Stimulated activated CD4-positive, alpha-beta T cell treated with anti-CD3 and anti-CD28 coated beads, Interleukin-1b, Interleukin-23, amount 100 ng/mL, for 48 hours (primary cell): ENCODE measurements at places on chromosomes 1 and 21.

DNA sequence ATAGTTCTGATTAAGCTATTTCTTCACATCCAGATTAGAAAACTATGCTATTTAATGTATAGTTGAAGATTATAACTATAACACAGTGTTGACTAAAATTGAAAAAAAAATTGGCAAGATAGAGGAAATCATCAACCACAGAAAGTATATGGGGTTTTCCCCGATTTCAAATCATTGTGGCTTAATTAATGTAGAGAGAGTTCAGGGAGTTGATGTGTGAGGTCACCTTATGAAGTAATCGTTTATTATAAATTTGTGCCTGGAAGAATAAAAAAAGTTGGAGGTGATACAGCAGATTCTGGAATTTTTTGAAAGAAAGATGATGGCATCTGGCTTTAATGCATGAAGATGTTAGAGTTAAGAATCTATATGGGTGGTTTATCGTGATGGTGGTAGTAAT, 84.3 kb downstream of the PTGS2 start:
- DNase-seq: no peak

DNA sequence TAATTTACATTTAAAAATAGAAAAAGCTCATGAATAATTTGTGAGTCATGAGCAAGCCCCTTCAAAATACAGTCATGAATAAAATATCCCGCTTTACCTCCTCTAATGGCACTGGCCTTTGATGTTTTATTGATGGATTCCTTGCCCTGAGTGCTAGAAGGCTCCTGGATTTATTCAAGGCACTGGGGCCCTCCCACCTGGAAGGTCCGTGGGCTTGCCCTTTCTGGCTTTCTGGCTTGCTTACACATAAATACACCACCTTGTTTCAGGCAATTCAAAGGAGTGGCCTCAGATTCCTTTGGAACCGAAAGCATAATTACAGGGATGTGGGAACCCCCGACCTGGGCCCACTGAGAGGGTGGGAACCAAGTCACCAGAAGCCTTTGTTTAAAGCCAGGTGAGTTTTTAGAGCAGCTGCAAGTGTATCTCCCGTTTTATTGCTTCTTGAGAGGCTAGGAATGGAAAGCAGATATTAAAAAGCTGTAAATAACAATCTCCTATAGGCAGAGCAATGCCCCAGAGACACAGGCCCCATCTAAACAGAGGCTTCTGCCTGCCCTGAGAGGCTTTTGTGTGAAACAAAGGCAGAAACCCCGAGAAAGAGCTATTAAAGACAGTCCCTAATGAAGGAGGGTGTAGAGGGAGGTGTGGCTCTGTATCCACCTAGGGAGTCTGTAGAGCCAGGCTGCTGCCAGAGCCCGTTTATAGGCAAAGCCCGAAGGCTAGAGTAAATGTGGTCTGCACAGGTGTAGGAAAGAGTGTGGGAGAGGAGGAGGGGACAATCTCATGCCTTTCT, 126.4 kb downstream of the FAM78B start:
- DNase-seq: no peak

- DNase-seq: no peak
Observed at GRCh38 chr1:175317779-175318178, 125.2 kb upstream of the KIAA0040 start.

GRCh38 chr21:27700974-27701614, 734.2 kb upstream of the ADAMTS5 start:
- DNase-seq: peak; percentile 57

DNA sequence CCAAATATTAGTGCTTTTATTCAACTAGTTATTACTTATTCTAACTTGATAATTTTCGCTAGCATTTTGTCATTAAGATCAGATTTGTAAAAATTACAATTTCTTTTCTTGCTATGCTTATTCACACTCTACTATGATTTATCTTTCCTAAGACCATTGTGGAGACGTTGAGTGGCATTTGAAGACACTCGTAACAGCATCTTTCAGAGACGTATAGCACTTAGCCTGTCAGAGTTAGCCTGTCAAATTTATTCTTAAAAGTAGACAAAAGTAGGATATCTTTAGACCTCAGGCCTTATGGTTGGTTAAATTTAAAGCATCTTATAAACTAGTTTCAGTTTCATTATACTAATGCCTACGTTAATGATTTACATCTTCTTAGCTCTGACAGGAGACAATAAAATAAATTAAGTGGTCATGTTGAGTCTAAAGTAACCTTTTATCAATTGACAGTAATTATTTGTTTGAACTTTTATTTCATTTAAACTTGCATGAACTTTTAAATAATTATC, 1410.1 kb downstream of the MRPL39 start:
- DNase-seq: no peak

GRCh38 chr1:175129997-175130648, 62.5 kb downstream of the KIAA0040 start:
- no peak for DNase-seq

DNA sequence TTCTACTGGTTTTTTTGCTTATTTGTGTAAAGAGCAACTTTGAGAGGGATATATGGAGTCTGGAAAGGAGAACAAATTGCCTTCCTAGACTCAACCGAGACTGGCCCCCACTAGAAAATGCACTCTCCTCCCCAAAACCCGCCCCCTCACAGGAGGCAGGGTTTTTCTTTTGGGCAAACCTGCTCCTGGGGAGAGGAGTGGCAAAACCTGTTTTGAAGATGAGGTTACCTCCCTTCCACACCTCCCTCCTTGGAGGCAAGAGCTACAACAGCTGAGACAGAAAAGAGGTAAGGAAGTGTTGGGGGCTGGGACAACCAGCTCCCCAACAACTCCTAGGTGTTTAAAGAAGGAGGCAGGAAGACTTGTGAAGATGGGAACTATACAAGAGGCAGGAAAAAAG, at the start of gene BNIPL:
Gene BNIPL (plus strand): TSS at position 231 of the 400 bp plus-strand sequence. CDS start 140 bp downstream, at position 371.
- no peak for DNase-seq

GRCh38 chr1:77300566-77300965, 18.7 kb downstream of the AK5 start:
- DNase-seq: no peak

- DNase-seq: no peak
Observed at GRCh38 chr1:88394958-88395357, 289.1 kb upstream of the PKN2 start.

- no peak for DNase-seq
Observed at GRCh38 chr21:41160036-41160435, 7.9 kb upstream of the BACE2 start.

DNA sequence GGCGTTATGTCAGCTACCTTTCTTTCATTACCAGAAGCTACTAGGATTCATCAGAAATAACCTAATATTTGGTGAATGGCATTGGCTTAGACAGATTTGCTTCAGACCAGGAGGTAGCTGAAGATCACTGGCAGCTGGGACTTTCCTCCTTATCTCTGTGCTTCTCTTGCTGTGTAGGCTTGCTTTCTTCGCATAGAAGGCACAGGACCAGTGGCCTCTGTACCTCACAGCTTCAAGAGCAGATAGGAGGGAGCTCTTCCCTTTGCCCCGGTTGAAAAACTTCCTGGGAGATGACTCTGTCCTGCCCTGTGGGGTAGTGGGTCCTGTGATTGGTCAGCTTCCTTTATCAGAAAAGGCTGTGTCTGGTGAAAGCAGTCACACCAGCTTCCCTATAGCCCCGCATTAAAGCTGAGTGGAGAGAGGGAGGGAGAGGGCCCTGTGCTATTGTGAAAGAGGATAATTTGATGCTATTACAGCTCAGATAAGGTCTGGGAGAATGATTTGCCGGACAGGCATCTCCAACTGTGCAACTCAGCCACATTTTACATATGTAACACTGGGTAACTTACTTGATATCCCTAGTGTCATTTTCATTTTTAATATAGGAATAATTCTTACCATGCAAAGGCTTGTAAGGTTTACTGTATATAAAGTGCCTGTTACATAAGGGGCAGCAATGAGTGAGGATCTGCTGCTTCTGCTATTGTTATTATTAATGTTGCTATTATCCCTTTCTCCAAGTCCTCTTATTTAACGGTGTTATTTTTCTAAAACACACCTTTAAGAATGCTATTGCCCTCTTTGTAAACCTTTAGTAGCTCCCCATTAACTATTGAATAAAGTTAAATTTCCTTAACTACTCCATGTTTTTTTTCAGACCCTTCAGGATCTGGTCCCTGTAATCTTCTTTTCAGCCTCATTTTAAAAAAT, 31.6 kb downstream of the OSBPL9 start:
- no peak for DNase-seq

DNA sequence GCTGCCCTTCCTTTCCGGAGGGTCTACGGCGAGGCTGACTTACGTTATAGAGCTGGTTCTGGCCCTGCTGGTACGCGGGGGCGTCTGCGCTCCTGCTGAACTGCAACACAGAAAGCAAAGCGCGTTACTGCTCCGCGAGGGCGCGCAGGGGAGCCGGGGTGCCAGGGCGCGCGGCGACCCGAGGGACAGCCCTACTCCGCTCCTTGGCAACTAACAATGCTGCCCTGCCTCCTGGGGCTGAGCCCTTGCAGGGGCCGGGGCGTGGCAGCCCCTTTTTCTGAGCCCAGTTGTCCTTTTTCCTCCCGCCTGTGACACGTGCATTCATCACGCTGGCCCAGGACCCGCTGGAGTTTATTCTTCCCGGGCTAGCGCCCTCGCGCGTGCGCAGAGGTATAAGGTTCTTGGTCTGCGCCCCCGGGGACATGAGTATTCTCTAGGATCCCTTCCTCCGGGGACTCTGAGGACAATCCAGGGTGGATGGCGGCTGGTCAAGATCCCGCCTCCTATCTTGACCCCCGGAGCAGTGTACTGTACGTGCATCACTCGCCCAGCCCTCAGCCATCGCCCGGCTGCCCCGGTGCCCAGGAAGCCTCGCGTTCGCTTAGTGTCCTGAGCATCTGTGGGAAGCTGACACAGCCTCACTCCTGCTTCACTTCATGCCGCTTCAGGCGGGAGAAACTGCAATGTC, 78.9 kb downstream of the CD247 start:
- no peak for DNase-seq

- no peak for DNase-seq
Observed at GRCh38 chr1:110556471-110556807, 37.5 kb upstream of the KCNA10 start.

DNA sequence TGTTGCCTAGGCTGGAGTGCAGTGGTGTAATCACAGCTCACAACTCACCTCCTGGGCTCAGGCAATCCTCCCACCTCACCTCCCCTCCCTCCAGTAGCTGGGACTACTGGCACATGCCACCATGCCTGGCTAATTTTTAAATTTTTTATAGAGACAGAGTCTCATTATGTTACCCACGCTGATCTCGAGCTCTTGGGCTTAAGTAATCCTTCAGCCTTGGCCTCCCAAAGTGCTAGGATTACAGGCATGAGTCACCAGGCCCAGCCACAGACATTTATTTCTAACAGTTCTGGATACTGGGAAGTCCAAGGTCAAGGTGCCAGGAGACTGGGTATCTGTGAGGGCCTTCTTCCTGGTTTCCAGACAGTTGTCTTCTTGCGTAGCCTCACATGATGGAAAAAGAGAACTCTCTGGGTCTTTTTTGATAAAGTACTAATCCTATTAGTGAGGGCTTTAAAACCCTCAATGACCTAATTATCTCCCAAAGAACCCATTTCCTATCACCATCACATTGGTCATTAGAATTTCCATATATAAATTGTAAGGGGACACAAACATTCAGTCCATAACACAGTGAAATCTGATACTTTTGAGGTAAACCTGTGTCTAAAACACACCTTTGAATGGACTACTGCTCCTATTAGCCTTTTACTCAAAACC, 67.9 kb downstream of the PHACTR4 start:
- no peak for DNase-seq

GRCh38 chr1:62437273-62437940, 558 bp downstream of the USP1 start:
- no peak for DNase-seq

GRCh38 chr1:54968551-54968950, 11.9 kb upstream of the TMEM61 start:
- no peak for DNase-seq

GRCh38 chr1:29648026-29648425, 411.7 kb downstream of the PTPRU start:
- DNase-seq: no peak

DNA sequence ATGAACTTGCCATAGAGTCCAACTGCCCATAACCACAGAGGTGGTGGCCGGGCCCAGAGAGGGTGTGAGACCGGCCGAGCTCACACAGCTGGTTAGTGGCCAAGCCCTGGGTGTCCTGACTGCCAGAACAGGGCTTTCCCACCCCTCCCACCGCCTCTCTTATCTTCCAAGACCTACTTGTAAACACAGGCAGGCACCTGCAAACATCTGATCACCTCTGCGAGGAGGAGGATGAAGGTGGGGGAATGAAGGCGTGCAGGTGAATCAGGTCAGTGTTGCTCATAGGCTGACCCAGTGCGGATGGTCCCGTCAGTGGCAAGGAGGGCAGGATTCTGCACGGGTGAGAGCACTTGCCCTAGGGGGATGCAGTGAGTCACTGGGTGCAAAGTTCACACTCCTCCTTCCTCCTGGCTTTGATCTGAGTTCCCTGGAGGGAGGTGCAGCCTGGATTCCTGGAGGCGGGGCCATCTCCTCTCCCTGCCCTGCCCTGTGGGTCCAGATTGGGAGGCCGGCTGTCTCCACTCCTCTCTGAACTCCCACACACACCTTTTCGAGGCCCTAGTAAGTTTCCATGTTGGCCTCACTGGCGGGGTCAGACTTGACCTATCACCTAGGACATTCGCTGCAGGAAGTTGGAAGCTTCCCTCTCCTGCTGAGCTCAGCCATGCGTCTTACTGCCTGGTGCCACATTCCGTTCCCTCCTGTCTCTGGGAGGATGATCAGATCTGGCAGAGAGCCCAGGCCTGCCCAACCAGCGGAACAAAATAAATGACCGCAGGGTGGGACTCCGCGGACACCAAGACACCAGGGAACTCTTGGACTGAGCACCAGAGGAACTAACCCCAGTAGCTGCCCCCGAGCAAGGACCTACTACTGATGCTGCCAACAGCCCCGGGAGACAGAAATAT, 7.3 kb downstream of the UQCRHL start:
- DNase-seq: no peak

DNA sequence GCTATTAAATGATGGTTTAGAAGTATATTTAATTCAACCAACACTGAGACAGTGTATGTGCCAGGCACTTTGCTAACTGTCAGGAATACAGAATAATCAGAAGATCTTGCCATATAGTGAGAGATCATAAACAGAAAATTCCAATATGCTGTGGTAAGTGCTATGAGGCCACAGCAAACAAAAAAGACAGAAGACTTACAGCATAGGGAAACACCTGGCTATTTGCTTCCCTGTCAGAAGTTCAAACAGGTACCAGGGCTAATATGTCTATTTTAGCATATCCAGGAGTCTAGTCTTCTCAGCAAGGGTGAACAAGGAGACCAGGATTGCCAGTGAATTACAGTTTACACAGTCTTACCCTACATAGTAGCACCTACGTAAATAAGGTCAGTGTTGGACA, 30.4 kb downstream of the TRIT1 start:
- DNase-seq: no peak
